ENCODE measurements at places on chromosomes 2 and 18. TPM values are rescaled to one million over a fixed set of nuclear protein-coding genes. Genes with fewer than 3 reads are reported as not detected.

Gene RPRM
- not detected for total RNA-seq

Gene TXNL1
- total RNA-seq: 54.5 TPM

Gene MOB4
- total RNA-seq: 32.3 TPM

Gene CDCA7
- 6.3 TPM for total RNA-seq

Gene OR6B2
- not detected for total RNA-seq

Gene SLC4A3
- total RNA-seq: 2.0 TPM

Gene GPR39
- total RNA-seq: 0.29 TPM

Gene LOXHD1
- total RNA-seq: not detected

Gene SRBD1
- 13.7 TPM for total RNA-seq

Gene EGR4
- not detected for total RNA-seq

Gene OTX1
- total RNA-seq: not detected

Gene FBLN7
- 5.8 TPM for total RNA-seq

Gene PROM2
- total RNA-seq: 4.8 TPM

Gene HSBP1L1
- 5.6 TPM for total RNA-seq

Gene EVA1A
- total RNA-seq: 114 TPM

Gene PDE11A
- not detected for total RNA-seq

Gene PKDCC
- 4.0 TPM for total RNA-seq

Gene DYNAP
- total RNA-seq: not detected

Gene CHST9
- total RNA-seq: not detected

Gene NGEF
- total RNA-seq: 0.47 TPM

Gene ERBB4
- total RNA-seq: 0.18 TPM

Gene AGXT
- total RNA-seq: not detected

Gene C2orf78
- total RNA-seq: not detected

Gene RTKN
- 14.5 TPM for total RNA-seq

Gene DCDC2C
- not detected for total RNA-seq

Gene INPP1
- total RNA-seq: 19.1 TPM

Gene MCFD2
- total RNA-seq: 174 TPM

Gene RMDN2
- 8.3 TPM for total RNA-seq

Gene MYCN
- 1.8 TPM for total RNA-seq

Gene LYG1
- 1.2 TPM for total RNA-seq

Gene PDE6D
- total RNA-seq: 32.6 TPM

Gene FEV
- not detected for total RNA-seq

Gene GALNT3
- 3.2 TPM for total RNA-seq

Gene TPO
- not detected for total RNA-seq

Gene TOGARAM2
- total RNA-seq: not detected

Gene SCN9A
- total RNA-seq: 9.3 TPM

Gene SP140
- total RNA-seq: 0.10 TPM

Gene PTCD3
- 30.8 TPM for total RNA-seq

Gene COL5A2
- 229 TPM for total RNA-seq

Gene OSBPL1A
- total RNA-seq: 15.3 TPM

Gene RIT2
- total RNA-seq: not detected

Gene TMEM37
- 5.5 TPM for total RNA-seq

Gene STEAP3
- 17.4 TPM for total RNA-seq

Gene ANKRD30B
- 0.70 TPM for total RNA-seq

Gene FAM161A
- total RNA-seq: 0.78 TPM

Gene INHBB
- total RNA-seq: 2.4 TPM

Gene TPGS2
- total RNA-seq: 233 TPM

Gene CRYGD
- not detected for total RNA-seq

Gene UPP2
- not detected for total RNA-seq

Gene IL37
- not detected for total RNA-seq

Gene GLI2
- 1.7 TPM for total RNA-seq

Gene UGT1A5
- total RNA-seq: not detected

Gene FZD7
- total RNA-seq: 10.5 TPM

Gene PPP1R1C
- 0.93 TPM for total RNA-seq

Gene LHCGR
- total RNA-seq: not detected

Gene BMP10
- not detected for total RNA-seq

Gene AKAIN1
- total RNA-seq: not detected

Gene PJVK
- total RNA-seq: 0.15 TPM

Data from glomerular endothelial cell (primary cell).